ENCODE measurements at places on chromosomes 16 and 17. TPM values are rescaled to one million over a fixed set of nuclear protein-coding genes. Genes with fewer than 3 reads are reported as not detected.

The TAT gene
- total RNA-seq, result not detected

The KPNB1 gene
- total RNA-seq, result 665 TPM

The CTRL gene
- total RNA-seq, result 15.6 TPM

The MYH1 gene
- not detected for total RNA-seq

The KCNJ18 gene
- not detected for total RNA-seq

The C17orf67 gene
- total RNA-seq, result 4.7 TPM

The ABR gene
- 80.5 TPM for total RNA-seq

DNA sequence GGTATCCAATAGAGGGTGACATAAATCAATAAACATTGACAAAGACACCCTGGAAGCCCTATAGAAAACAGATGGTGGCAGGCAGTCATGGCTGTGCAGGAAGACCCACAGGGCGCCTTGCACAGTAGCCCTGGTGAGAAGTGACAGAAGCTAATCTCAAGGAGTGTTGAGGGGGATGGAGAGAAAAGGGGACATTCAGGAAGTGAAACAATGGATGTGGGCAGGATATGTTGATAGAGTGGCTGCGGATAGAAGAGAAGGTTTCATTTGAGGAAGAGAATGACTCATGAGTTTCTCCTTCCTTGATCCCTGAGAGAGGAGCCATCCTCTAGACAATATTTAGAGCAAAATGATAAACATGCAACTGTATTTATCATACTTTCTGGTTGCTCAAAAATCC lies 468.8 kb upstream of the HSBP1 start:
- H3K27me3 ChIP-seq, result peaks cover 25% of the 10 kb centered on the region
- H3K4me3 ChIP-seq, result no peak overlapping the region
- DNase-seq, result no peak
- no peaks in the 10 kb centered on the region for H3K36me3 ChIP-seq
- H3K27ac ChIP-seq, result no peak overlapping the region
- H3K4me1 ChIP-seq, result no peaks in the 10 kb centered on the region

DNA sequence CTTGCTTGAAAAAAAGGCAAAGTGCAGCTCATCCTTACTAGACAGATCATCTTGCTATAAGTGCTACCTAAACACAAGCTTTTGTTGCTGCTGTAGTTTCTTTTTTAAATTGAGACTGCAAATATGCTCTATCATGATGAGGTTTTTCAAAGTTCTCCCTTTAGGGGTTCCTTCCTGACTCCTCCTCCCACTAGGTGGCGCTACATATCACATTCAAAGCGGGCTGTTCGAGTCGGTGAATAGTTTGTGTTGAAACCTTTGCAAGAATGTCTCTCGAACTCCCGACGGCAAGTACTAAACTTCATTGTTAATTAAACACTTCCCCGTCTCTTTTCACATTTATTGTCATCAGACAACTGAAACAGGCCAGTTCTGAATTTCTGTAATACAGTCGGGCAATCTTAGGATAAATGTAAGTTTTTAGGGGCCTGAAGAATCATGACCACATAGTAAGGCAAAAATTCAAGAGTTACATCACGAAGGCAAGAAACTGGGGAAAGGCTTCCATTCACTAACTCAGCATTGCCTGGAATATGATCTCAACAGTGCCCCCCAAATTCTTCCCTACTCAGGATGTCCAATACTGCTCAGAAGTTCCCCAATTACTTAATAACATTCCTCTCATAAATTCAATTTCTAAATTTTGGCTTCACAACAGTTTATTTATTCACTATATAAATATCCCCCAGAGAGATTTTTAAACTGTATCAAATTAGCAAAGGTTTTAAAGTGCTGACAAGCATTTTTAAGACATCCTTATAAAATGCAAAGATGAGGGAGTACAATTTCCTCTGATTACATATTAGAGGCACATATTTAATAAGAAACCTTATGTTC lies 6.7 kb downstream of the HS3ST3A1 start:
- H3K4me3 ChIP-seq, result no peak overlapping the region
- peak; percentile 87 for DNase-seq
- no peaks in the 10 kb centered on the region for H3K36me3 ChIP-seq

DNA sequence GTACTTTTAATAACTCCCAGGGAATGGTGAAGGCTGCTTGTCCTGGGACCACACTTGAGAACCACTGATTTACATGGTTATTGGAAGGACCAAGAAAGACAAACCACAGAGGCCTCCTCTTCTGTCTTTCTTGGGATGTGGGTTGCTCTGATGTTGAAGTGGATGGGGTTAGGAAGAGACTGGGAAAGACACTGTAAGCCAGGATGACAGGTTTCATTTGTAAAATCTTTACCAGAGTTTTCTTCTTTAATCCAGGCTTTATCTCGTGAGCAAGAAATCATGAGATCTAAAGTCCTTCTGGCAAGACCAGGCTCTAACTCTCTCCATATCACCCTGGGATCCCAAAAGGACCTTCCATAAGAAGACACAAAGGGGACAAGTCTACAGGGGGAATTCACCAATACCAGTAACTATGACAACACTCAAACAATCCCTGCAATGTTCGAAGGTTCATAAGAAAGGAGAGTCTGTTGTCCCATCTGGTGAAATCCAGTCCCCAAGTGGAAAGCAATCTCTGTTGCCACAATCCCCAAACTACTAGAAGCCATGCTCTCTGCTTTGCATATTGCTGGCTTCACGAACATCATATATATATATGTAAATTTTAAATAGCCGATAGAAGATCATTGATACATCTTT lies 44.8 kb upstream of the CDRT4 start:
- no peak overlapping the region for H3K27ac ChIP-seq
- peaks cover 9% of the 10 kb centered on the region for H3K4me1 ChIP-seq
- peaks cover 19% of the 10 kb centered on the region for H3K36me3 ChIP-seq
- no peak overlapping the region for H3K4me3 ChIP-seq
- H3K27me3 ChIP-seq, result no peaks in the 10 kb centered on the region

DNA sequence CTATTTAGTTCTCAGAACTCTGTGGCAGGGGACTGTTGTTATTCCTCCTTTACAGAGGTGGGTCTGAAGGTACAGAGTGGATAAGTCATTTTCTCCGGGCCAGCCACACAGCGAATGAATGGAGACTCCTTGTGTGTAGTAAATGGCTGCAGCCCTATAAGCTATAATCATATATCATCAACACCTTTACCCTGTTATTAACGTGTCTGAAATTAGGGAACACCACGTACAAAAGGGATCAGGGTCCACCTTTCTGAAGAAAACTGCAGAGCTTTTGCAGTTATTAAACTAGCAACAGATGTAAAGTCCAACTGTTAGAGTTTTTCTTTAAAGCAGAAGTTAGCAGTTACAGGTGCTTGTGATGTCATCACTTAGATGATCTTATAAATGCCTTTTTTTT lies 696.7 kb downstream of the MAF start:
- no peak overlapping the region for H3K27ac ChIP-seq
- H3K4me1 ChIP-seq, result peaks cover 2% of the 10 kb centered on the region
- no peaks in the 10 kb centered on the region for H3K27me3 ChIP-seq
- no peak for DNase-seq

DNA sequence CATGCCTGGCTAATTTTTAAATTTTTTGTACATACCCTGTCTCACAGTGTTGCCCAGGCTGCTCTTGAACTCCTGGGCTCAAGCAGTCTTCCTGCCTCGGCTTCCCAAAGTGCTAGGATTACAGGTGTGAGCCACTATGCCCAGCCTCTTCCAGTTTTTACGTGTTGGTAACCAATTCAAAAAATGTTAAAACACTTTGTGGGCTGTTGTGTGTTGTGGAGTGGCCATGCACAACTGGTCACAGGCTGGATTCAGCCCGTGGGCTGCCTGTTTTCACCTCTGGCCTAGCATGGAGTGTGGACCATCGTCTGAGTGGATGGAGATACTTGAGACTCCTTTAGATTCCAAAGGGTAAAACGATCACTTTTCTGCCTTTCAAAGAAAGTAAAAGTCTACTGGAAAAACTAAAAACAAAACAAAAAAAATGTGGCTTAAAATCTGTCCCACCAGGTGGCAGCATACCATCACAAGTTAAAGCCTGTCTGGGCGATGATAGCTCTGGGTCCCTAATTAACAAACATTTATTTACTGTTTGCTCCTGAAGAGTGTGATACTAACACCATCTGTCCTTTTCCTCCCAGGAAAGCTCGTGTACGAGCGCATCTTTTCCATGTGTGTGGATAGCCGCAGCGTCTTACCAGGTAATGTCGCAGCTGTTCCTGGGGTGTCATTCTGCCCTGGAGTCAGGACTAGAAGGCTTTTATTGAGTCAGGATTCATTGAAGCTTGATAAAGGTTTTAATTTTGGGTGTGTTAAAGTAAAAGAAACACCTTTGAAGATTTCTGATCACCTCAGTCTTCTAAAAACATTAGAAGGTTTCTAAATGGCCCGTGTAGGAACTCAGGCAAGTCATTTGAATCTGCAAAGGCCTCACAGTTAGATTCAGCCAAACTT lies 45.8 kb downstream of the VPS35L start:
- H3K27ac ChIP-seq, result no peak overlapping the region
- H3K36me3 ChIP-seq, result peaks cover 9% of the 10 kb centered on the region
- DNase-seq, result no peak
- no peaks in the 10 kb centered on the region for H3K4me1 ChIP-seq
- H3K4me3 ChIP-seq, result no peak overlapping the region

DNA sequence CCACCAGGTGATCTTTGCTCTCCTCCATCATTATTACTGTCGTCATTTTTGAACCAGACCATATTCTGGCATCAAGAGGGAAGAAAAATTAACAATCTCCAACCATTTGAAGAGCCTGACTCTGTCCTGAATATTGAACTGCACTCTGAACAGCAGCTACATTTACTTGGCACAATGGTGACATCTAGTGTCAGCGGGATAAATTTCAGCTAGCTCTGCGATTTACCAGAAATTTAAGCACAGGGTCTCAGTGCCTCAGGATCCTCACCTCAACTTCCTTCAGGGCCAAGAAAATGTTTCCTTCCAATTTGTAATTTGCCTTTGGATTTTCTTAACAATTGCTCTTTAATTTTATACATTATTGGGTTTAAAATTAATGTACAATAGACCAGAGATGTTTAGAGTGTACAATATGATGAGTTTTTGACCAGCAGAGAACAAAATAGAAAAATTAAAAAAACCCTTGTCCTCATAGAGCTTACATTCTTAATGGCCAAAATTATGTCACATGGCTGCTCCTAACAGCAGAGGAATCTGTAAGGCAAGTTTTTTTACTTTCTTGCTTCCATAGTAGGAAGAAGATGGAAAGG lies 10.7 kb upstream of the ZNF19 start:
- no peaks in the 10 kb centered on the region for H3K36me3 ChIP-seq
- no peak overlapping the region for H3K4me3 ChIP-seq
- no peaks in the 10 kb centered on the region for H3K4me1 ChIP-seq
- no peak for DNase-seq
- H3K27ac ChIP-seq, result no peak overlapping the region

GRCh38 chr17:6072157-6072556 lies 2.0 kb downstream of the WSCD1 start:
- peaks cover 21% of the 10 kb centered on the region for H3K27me3 ChIP-seq
- no peak for DNase-seq
- no peak overlapping the region for H3K4me3 ChIP-seq
- H3K27ac ChIP-seq, result no peak overlapping the region
- H3K36me3 ChIP-seq, result peaks cover 8% of the 10 kb centered on the region

All from natural killer cell treated with Interleukin-12 subunit alpha and Interleukin-12 subunit beta and Interleukin-15 and Interleukin-18, amount 100 ng/mL, for 72 hours (primary cell).